Mesothelial cell of epicardium (in vitro differentiated cells): ENCODE measurements at places on chromosomes 7 and 10. TPM values are rescaled to one million over a fixed set of nuclear protein-coding genes. Genes with fewer than 3 reads are reported as not detected.

- DNase-seq = no peak
Measured at GRCh38 chr7:84162125-84162524, 32.5 kb downstream of the SEMA3A start.

GRCh38 chr10:16001581-16001980 lies 141.3 kb upstream of the MINDY3 start:
- no peak for DNase-seq

DNA sequence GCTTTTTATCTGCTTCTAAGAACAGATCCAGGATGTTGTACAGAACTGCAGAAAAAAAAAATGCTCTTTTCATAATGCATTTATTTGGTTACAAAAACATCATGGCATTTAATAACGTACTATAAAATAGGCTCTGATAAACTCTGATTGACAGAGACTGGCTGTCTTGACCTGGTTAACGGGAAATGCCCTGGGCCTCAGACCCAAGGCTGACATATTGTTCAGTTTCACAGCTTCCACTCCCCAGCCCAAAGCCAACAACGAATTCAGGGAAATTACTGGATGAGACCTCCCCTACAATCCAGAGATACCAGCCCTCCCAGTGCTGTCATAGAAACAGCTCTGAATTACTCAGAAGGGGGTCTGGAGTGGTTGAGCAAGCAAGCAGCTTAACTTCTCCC lies 260.1 kb downstream of the CREB5 start:
- DNase-seq = no peak

DNA sequence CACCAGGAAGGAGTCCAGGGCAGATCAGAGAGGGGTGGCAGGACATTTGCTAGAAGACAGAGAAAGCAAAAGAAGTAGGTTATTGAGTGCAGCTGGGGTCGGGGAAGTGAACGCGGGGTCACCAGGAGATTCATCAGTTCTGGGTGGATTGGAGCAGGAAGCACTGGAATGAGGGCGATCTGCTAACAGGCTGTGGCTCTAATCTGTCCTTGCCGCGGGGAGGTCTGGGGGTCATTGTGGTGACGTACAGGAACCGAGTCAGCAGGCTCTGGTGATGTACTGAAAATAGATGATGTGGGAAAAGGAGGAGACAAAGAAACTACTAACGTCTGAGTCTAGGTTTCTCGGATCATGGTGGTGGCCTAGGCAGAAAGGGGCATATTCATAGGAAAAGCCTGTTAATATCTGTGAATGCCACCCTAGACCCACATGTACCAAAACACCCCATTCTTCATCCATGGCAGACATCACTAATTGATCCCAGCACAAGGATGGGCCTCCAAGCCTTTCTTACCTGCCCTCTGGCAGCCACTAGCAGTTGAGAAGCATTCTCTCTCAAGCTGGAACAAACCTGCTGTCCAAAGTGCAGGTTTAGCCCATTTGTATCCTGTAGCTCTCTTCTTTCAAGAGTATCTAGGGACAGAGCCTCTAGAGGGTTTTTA lies 134.5 kb downstream of the C10orf105 start:
- no peak for DNase-seq

DNA sequence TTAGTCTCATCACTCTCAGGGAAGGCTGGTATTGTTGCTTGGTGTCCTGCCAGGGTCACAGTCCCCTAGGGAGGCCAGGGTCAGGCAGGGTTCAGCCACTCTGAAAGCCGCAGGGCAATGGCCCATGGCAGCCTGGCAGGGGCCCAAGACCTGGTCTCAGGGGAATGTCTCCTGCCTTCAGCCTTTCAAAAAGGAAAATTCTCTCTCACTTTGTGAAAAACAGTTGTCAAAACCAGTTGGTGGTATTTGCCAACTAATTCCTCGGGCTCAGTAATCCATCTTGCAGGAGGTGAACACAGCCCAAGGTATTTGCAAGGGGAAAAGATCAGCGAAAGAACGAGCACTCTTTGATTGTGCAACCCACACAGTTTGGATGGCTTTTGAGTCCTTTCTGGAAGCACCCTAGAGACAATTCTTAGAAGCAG lies 101.5 kb downstream of the JCAD start:
- no peak for DNase-seq

GRCh38 chr10:77915319-77916105 lies 11.0 kb downstream of the DLG5 start:
- no peak for DNase-seq

- no peak for DNase-seq
Measured at GRCh38 chr7:19957664-19958063, 184.2 kb upstream of the TMEM196 start.

- no peak for DNase-seq
Measured at GRCh38 chr7:44976040-44976745, 2.6 kb downstream of the MYO1G start.

- no peak for DNase-seq
Measured at GRCh38 chr7:82175319-82175718, 268.3 kb downstream of the CACNA2D1 start.

DNA sequence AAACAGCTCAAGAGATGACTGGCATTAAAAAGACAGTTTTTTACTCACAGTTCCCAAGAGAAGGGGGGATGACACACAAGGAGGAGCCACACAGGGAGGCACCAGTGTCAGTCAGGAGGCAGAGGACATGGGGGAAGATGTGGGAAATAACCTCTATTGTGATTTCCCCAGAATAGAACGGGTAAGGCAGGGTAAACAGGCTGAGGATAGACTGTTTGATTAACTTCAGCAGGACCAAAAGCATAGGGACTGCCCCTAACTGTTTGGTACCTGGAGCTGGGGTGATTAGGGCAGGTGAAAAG lies 60.7 kb downstream of the RAPGEF5 start:
- no peak for DNase-seq

DNA sequence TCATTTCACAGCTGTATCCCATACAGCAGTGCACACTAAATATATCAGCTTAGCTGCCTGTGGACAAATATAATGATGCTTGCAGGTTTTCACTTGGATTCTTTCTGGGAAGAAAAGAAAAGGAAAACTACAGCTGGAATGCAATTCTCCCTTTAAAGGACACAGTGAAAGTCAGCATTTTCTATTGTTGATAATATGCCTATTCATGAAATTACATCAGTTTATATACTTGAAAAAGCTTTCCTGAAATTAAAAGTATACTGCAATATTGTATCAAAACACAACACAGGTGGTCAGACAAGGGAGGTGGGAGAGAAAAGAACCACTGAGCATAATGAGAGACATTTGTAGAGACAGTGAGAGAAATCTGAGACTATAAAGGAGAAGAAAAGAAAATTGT lies 20.3 kb downstream of the THSD7A start:
- no peak for DNase-seq

GRCh38 chr7:2814946-2815874 lies 28.9 kb downstream of the GNA12 start:
- no peak for DNase-seq

DNA sequence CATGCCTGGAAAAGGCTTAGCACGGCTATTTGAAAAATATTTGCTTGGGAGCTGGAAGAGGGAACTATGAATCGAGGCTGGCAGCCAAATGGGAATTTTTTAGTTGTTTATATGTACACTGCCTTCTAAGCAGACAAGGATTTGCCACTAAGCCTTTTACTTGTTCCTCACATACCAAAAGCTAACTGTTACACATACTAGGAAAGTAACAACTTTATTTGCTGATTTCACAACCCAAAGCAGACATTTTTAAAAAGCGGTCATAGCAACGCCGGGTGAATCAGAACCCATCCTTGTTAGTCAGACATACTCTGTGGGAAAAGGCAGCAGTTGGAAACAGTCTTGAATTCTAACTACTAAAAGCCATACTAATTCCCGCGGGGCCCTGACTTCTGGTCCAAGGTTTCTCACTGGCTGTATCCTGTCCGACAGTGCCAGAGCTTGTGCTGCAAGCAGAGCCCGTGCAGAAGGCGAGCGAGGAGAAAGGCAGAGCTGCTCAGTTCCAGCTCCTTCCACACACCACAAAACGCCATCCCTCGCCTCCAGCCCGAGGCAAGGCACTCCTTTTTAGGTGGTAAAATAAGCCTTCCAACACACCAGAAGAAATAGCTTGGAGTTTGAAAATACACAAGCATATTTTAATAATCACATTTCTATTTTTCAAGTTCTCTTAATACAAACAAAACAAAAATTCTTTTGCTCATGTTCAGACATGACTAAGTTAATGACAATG lies 89.2 kb downstream of the RNF216 start:
- no peak for DNase-seq

DNA sequence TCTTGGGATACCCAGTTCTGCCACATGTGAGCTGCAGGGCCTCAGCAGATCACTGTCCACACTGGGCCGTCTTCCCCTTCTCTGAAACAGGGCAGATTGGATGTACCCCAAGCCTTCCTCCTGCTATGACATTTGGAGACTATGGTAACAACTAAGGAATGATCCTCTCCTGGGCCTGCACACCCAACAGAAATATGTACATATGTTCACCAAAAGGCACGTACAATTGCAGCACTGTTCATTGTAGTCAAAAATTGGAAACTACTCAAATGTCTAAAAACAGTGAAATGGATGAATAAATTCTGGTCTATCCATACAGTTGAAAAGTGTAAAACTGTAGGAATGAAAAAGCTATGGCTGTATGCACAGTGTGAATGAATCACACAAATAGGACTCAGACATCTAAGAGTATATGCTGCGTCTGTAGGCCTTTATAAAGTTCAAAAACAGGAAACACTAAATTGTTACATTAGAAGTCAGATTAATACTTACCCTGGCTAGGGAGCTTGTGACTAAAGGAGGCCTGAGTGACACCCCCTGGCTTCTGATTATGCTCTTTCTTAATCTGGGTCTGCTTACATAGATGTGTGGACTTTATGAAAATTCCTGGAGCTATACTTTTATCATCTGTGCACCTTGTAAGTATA lies 16.1 kb upstream of the XPNPEP1 start:
- DNase-seq = no peak

DNA sequence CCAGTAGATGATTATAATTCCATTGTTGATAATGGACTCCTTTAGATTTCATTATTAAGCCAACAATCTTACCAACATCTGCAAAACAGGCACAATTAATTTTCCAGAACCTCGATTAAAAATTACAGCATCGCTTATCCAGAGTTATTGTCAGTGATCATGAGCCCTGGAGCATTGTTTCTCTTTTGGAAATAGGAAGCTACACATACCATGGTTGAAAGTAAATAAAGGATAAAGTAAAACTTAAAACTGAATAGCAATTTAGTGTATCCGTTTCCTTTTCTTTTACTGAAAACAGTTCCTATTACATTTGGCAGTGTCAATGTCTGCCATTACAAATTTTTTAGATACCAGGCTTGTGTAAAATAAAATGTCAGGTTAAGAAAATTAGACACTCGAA lies 9.9 kb upstream of the HOXA2 start:
- no peak for DNase-seq

GRCh38 chr10:69044546-69044945 lies 43.4 kb upstream of the SRGN start:
- no peak for DNase-seq

DNA sequence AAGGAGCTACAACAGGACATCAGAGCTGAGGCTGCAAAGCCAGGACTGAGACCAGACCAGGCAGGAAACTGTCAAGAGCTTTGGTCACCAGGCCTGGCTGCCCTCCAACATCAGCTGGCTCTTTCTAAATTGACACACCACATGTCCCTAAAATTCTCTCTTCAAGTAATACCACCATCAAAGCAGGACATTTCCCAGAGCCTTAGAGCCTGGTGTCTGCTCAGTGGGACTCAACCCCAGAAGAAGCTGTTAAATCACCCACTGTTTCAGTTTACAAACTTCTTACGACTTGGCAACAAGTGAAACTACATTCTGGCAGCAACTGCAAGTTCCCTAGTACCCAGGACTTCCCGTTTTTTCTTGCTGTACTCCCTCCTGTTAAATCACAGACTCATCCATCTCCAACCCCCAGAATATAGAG lies 3.8 kb upstream of the IL6 start:
- DNase-seq = no peak

DNA sequence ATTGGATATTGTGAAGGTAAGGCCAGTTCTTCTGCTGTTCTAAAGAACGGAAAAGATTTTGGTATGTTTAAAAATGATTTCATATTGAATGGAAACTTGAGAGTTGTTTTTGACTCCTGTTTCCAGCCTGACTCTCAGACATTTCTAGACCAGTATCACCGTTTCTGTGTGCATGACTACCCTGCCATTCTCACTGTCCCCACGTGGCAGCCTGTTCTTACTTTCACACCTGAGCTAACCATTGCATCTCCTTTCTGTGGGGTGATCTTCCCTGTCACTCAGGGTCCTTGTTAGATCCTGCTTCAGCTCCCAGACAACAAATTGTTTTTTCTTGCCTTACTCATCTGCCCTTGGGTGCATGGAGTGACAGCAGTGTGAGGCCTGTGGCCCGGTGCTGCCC lies 38.9 kb downstream of the GLRX3 start:
- no peak for DNase-seq

DNA sequence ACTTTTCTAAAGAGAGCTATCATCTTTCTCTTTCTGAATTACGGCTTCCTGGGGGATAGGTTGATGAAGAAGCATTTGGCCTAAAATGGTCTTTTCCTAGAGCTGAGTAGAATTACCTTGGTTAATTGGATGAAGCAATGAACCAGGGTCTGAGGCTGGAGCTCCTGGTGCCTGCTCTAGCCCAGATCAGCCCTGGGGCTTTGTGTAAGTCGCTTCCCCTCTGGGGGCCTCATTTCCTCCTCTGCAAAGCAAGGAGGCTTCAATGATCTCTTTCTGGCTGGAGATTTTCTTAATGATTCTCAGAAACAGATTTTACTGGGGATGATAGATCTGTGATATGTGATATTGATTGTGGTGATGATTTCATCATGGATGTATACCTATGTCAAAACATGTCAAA lies 3.5 kb upstream of the CPA2 start:
- no peak for DNase-seq

SLC29A3 gene
- total RNA-seq = 10.8 to 11.4 TPM (median 11.0 TPM) in 3 replicates

SEC31B gene
- 26.8 to 30.2 TPM (median 28.8 TPM) in 3 replicates for total RNA-seq

ERVW-1 gene
- 0.16 to 0.24 TPM in 2 of 3 replicates, not detected in the other for total RNA-seq

LIPF gene
- not detected in 3 replicates for total RNA-seq

MBL2 gene
- total RNA-seq = not detected in 3 replicates

MRC1 gene
- total RNA-seq = not detected in 3 replicates

OLAH gene
- 0.54 to 0.84 TPM (median 0.69 TPM) in 3 replicates for total RNA-seq

ATP6V1F gene
- 122 to 123 TPM (median 122 TPM) in 3 replicates for total RNA-seq

CYP2E1 gene
- 2.1 to 3.5 TPM (median 2.8 TPM) in 3 replicates for total RNA-seq

POP7 gene
- 26.0 to 27.2 TPM (median 26.6 TPM) in 3 replicates for total RNA-seq

HPSE2 gene
- total RNA-seq = 1.7 to 2.5 TPM (median 2.3 TPM) in 3 replicates
